Right kidney (tissue), 9 donors: ENCODE measurements at places on chromosomes 6 and 20.

DNA sequence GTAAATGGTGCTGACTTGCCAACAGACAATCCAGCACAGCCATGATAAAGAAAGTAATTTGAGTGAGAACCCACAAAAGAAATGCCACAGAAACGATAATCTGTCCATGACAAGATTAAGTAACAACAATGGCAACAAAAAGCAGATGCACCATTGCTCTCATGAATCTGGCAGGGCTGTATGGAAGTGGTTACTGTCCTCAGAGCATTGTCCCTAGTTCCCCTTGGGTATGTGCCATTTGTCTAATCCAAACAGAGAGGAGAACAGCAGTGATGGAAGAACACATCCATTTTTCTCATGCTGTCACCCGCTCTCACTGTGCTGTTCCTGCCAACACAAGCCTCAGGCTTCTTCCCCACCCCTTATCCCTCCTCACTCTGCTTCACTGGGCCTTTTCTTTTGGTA lies 65.8 kb downstream of the REV3L start:
- no peak for DNase-seq

DNA sequence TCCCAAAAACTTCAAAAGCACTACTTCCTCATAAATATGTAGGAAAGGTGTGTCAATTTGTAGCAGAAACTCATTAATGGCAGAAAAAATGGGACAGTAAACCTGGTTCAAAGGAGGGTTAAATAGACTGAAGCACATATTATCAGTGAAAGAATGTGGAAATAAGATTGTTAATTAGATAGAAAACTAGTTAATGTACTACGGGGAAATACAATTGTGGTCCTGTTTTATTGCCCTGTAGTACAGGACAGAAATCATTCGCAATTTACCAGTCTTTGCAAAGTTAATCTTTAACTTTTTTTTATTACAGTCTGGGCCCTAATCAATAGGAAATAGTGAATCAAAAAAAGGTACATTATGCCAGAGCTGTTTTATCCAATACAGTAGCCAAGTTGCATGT lies 82.0 kb upstream of the PAK5 start:
- DNase-seq: no peak

- no peak for DNase-seq
Observed at GRCh38 chr6:41551086-41551700, 5.0 kb downstream of the FOXP4 start.

- no peak for DNase-seq
Observed at GRCh38 chr20:408843-409696, 971 bp downstream of the RBCK1 start.
